Activated naive CD4-positive, alpha-beta T cell treated with anti-CD3 and anti-CD28 coated beads, Interleukin-2, amount 50 U/mL, for 72 hours (primary cell): ENCODE measurements at places on chromosomes 5 and 9. TPM values are rescaled to one million over a fixed set of nuclear protein-coding genes. Genes with fewer than 3 reads are reported as not detected.

Gene TMOD1
- 1.5 TPM for total RNA-seq

Gene CCL19
- not detected for total RNA-seq

Gene PCDHGA4
- not detected for total RNA-seq

Gene WNK2
- total RNA-seq = 2.6 TPM

Gene SOHLH1
- total RNA-seq = not detected

DNA sequence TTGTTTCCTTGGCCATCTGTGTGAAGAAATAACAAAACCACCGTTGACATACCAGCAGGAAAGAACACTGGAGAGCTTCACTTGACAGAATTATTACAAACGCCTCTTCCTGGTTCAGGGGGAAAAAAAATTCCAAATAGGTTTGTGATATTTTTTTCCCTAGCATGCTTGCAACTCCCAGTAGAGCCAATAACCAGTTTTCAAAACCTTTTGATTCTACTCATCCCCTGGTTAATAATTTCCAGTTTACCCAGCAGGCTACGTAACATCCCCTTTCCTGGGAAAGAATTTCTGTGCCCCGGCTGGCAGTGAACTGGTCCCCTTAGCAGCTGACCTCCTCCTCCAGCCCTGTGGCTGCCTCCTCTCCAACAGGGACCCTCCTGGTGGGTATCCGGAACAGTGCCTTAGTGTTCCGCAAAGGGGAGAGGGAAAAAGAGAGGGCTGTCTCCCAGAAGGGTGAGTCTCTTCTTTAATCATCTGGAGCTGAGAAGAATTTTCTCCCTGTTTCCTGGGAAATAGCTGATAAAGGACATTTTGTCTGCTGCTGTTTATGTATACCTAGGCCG lies 72.8 kb upstream of the BOD1 start:
- no peak for DNase-seq

- no peak for DNase-seq
Observed at GRCh38 chr5:87899721-87900131, 368.9 kb downstream of the TMEM161B start.

- DNase-seq = no peak
Observed at GRCh38 chr5:76999451-76999850, 30.8 kb upstream of the AGGF1 start.

GRCh38 chr9:107249665-107250285 lies 33.3 kb upstream of the RAD23B start:
- no peak for DNase-seq

- DNase-seq = peak; percentile 94
Observed at GRCh38 chr5:472656-473550, 29.9 kb downstream of the EXOC3 start.

GRCh38 chr5:82628364-82628910 lies 350.3 kb upstream of the RPS23 start:
- DNase-seq = no peak

DNA sequence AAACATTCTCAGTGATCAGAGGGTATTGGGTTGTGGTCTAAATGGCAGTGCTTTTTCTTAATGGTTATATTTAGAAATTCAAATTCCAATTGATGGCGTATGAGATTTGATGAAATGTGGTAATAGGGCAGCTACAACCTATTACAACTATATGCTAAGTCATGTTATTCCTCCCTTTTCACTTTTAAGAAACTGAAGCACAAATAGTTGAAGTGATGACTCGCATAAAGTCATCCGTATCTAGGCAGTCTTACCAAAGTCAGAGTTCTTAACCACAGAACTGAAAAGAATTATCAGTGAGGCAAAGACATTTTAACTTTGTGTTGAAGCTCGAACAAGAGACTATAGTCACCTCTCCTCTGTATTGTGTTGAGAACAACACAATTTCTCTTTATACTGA lies 28.2 kb downstream of the C9orf152 start:
- no peak for DNase-seq

GRCh38 chr9:113963017-113963620 lies 87.0 kb downstream of the ZNF618 start:
- no peak for DNase-seq

GRCh38 chr9:38357350-38358114 lies 35.0 kb upstream of the ALDH1B1 start:
- DNase-seq = no peak

GRCh38 chr9:99118782-99119466 lies 14.0 kb downstream of the TGFBR1 start:
- peak; percentile 35 for DNase-seq
